ENCODE measurements at places on chromosomes 13 and 19. TPM values are rescaled to one million over a fixed set of nuclear protein-coding genes. Genes with fewer than 3 reads are reported as not detected.
A peak's percentile ranks its signal among the peaks of the same experiment; 100 is the strongest.

- H3K27ac ChIP-seq, result no peak overlapping the region
- peaks cover 33% of the 10 kb centered on the region for H3K36me3 ChIP-seq
- no peaks in the 10 kb centered on the region for H3K4me1 ChIP-seq
These were observed 21.8 kb downstream of the PROSER1 start for GRCh38 chr13:39016087-39016486.

- H3K4me3 ChIP-seq, result peak within 1 kb of the TSS; percentile 98
- DNase-seq, result no peak
- H3K27me3 ChIP-seq, result no peaks in the 10 kb centered on the region
- H3K36me3 ChIP-seq, result peaks cover 12% of the 10 kb centered on the region
- H3K4me1 ChIP-seq, result peaks cover 47% of the 10 kb centered on the region
- peak within 1 kb of the TSS; percentile 99 for H3K27ac ChIP-seq
These were observed at the start of gene LPAR6 for GRCh38 chr13:48412881-48413351. TSS of gene LPAR6 (minus strand) at chr13:48413113. CDS start at chr13:48412423, 690 bp downstream.

- no peaks in the 10 kb centered on the region for H3K27me3 ChIP-seq
- no peak for DNase-seq
- peaks cover 66% of the 10 kb centered on the region for H3K4me1 ChIP-seq
- peaks cover 30% of the 10 kb centered on the region for H3K36me3 ChIP-seq
These were observed 3.9 kb downstream of the DNAJB1 start for GRCh38 chr19:14514215-14514863.

The EDDM13 gene
- 0.67 TPM for total RNA-seq

The CEACAM7 gene
- total RNA-seq, result not detected
